ENCODE measurements at places on chromosomes 12 and 14.

DNA sequence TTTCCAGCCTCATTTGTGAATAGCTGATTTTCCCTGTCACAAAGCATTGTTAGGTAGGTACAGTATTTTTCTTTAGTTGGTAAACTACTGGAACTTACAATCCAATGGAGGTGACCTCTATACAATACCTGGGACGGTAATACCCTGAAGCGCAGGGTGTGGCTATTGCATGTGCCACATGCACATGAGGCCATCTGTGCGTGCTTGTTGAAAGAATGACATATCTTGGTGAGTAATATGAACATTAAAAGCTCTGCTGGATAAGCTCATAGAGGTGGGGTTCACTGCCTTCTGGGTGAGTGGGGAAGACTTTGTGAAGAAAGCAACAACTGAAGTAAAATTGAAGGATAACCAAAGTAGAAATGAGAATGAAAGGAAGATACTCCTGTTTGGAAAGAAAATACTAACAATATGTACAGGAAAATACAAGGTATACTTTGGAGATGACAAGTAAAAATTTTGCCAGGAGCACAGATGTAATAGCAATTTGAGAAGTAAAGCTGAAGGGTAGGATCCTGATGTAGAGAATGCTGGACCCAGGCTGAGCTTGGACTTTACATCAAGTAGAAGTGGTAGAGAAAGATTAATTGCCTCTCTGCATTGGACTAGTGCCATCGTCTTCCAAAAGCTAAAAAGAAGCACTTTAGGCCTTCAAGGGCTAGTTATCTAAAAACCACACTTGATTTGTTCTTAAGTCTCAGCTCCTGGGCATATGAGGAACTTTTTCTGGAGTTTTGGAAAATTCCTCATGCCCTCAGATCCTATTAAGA lies 97.1 kb downstream of the SLC38A6 start:
- no peak for DNase-seq

- DNase-seq = no peak
Observed at GRCh38 chr12:52946334-52946733, 2.6 kb upstream of the KRT18 start.

DNA sequence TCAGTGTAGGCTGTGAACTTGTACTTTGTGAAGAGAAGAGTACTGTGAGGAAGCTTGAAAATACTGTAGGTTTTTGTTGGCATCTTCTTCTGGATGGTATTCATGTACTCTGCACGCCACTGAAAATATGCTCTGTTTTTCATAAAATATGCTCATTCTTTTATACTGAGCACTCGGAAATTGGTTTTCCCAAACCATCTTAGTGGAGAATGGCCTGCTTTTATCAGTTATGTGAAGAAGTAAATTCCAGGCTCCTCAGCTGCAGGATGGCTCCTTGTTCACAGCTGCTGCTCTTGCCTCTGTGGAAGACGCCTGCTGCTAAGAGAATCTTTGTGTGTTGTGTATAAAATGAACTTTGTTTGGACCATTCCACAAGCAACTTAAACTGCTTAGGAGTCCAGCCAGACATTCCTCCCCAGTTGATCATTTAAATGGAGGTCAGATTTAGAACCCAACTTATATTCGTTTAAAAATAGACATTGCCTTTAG lies 443.5 kb upstream of the RGS6 start:
- no peak for DNase-seq

DNA sequence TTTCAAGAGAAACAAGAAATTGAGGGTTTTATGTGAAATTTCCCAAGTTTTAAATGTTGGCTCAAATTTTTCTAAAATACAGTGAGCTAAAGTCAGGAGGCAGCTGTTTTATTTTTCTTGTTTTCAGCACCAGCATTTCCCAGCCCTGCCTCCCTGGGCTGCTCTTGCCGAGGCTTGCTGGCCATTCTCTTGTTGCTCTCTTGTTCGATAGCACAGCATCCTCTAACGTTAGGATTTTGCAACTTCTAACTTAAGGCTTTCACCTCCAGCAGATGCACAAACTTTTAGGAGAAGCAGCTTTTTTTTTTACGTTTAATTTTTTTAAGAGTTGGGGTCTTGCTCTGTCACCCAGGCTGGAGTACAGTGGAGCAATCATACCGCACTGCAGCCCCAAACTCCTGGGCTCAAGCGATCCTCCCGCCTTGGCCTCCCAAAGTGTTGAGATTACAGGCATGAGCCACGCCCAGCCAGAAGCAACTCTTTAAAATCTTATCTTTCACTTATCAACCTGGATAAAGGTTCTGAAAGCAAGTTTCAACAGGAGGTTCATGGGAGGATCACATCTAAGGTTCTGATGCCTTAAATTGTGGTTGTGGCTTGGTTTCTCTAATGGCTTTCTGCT lies 40.2 kb downstream of the B4GALNT3 start:
- DNase-seq = no peak

DNA sequence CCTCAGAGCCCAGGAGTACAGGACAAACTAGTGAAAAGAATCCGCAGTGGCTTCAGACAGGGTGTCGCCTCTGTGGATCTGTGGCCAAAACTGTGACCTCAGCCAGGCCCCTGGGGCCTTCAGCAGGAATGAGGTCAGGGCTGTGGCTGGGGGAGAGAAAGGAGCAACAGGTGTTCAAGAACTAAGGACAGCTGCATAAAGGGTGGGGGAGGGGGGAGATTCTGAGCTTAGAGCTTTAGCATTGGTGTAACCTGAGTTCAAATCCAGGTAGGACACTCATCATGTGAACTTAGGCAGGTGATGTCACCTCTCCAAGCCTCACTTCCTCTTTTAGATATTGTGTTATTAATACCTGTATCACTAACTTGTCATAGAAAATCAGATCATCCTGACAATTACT lies 40.9 kb upstream of the CORO1C start:
- no peak for DNase-seq

GRCh38 chr12:109047081-109047805 lies 5.1 kb upstream of the USP30 start:
- no peak for DNase-seq

- no peak for DNase-seq
Observed at GRCh38 chr14:53951243-53951626, 5.4 kb downstream of the BMP4 start.

GRCh38 chr12:51814311-51815088 lies 34.0 kb downstream of the FIGNL2 start:
- DNase-seq = peak; percentile 53

GRCh38 chr12:69484428-69484827 lies 14.2 kb downstream of the FRS2 start:
- DNase-seq = no peak

- DNase-seq = no peak
Observed at GRCh38 chr12:85866986-85867776, 6.9 kb upstream of the NTS start.

- DNase-seq = no peak
Observed at GRCh38 chr12:103817791-103818190, 23.2 kb downstream of the NT5DC3 start.

GRCh38 chr14:104656014-104656714 lies 33.3 kb upstream of the INF2 start:
- DNase-seq = no peak

- DNase-seq = no peak
Observed at GRCh38 chr14:75113932-75114539, 12.8 kb downstream of the NEK9 start.

GRCh38 chr12:113276306-113276705 lies 55.0 kb downstream of the TPCN1 start:
- DNase-seq = no peak

- no peak for DNase-seq
Observed at GRCh38 chr14:52053044-52053443, 15.8 kb downstream of the NID2 start.

DNA sequence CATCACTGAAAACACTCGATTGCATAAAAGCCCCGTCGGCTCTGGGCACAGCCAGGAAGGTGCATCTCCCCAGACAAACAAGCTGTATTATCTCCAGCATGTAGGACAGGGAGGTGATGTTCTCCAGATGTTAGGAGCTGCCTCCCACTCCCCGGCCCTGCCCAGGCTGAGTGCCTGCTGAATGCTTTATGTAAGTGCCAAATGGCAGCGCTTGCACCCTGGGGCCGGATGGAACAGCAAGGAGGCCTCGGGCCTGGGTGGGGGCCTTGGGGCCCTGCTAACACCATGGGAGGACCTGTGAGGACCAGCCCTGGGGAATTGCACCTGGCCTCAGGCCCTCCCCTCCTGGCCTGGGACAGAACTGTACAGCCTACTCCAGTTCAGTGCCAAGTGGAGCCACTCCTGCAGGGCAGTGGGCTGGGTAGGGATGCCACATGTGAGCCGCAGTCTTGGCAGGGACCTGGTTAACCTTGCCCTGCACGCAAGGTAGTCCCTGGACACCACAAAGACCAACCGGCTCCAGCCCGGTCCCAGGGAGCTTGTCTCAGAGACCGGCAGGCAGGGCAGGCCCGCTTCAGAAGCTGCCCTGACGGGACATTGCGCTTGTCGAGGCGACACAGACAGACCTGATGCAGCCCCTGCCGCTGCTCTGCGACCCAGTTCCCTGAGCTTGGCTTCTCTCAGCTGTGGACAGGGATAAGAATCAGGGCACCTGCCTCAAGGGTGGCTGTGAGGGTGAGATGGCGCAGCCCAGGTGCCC lies 35.3 kb upstream of the PPP1R13B start:
- no peak for DNase-seq

- DNase-seq = no peak
Observed at GRCh38 chr12:76863837-76864236, 15.0 kb downstream of the CSRP2 start.

DNA sequence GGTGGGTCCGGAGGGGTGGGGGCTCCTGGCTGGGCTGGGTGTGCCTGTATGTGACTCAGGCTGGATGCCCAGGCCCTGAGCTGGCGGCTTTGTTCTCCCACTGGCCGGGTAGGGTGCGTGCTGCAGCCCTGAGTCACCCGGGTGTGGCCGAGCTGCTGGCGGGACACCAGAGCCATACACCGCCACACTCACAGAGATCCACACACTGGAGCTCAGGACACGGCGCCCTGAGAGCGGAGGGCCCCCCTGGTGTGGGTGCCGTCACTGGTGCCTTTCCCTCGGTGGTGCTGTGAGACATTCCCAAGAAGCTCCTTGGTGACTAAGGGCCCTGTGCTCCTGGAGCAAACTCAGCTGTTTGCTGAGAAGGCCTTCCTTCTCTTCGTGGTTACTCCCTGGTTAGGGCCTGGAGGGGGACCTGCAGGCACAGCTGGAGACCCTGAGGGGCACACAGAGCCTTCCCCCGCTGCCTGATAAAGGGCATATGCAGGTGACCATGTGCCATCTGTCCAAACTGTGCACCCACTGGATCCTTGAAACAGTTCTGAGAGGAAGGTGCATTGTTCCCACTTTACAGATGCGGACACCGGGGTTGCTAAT lies 44.3 kb downstream of the KRT80 start:
- DNase-seq = no peak

- no peak for DNase-seq
Observed at GRCh38 chr12:114287821-114288525, 118.0 kb downstream of the TBX5 start.

- no peak for DNase-seq
Observed at GRCh38 chr12:115467531-115467930, 783.6 kb upstream of the TBX3 start.

- DNase-seq = no peak
Observed at GRCh38 chr14:24366721-24367513, 1.1 kb upstream of the NFATC4 start.

- no peak for DNase-seq
Observed at GRCh38 chr14:23217032-23218020, 20.4 kb upstream of the RNF212B start.

- DNase-seq = no peak
Observed at GRCh38 chr14:43360239-43360638, 1146.8 kb downstream of the FSCB start.

GRCh38 chr12:1644534-1645438 lies 15.8 kb downstream of the WNT5B start:
- no peak for DNase-seq

DNA sequence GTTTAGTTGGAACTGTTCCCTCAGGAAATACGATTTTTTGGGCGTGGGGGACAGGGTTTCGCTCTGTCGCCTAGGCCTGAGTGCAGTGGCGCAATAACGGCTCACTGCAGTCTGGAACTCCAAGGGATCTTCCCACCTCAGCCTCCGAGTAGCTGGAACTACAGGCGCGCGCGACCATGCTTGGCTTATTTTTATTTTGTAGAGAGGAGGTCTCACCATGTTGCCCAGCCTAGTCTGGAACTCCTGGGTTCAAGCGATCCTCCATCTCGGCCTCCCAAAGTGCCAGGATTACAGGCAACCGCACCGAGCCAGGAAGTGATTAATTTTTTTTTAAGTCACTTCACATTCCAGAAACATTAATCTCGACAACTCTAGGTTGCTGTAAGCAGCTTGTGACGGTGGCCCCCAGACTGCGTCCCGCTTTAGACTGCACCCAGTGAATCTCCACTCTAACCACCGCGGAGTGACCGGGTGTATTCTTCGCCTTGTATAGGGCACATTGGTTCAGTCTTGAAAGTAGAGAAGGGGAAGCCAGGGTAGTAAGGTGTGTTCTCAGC lies 830 bp upstream of the MIS18BP1 start:
- DNase-seq = no peak

DNA sequence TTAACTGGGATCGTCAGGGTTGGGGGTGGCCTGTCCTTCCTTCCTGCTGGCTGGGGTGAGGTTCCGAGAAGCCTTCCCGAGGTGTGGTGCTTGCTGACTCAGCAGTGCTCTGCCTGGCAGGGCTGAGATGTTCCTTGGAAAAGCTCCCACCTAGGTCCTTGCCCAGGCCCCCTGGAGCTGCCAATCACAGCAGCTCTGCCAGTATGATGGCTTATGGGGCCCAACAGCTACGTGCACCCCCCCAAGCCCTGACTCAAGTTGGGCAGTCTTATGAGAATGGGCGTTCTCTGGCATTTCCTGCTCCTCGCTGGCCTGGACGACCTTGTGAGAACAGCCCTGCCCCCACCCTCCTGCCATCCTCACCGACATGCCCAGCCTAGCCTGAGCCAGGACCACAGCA lies 292.2 kb upstream of the CRY1 start:
- DNase-seq = no peak

GRCh38 chr14:76926521-76927251 lies 100.5 kb downstream of the LRRC74A start:
- DNase-seq = peak; percentile 35

- DNase-seq = no peak
Observed at GRCh38 chr14:26255213-26255612, 342.6 kb downstream of the NOVA1 start.

- DNase-seq = no peak
Observed at GRCh38 chr12:57112492-57113294, 1.5 kb upstream of the STAT6 start.

- DNase-seq = no peak
Observed at GRCh38 chr14:102146423-102146822, 6.7 kb downstream of the WDR20 start.

GRCh38 chr14:91509878-91510170 lies 286 bp downstream of the PPP4R3A start:
- DNase-seq = no peak

- no peak for DNase-seq
Observed at GRCh38 chr12:63222582-63222981, 71.6 kb upstream of the AVPR1A start.

GRCh38 chr12:53504004-53504920 lies 3.0 kb downstream of the NPFF start:
- DNase-seq = no peak
